Left renal pelvis (tissue), 4 donors: ENCODE measurements at places on chromosomes 7 and 10. TPM values are rescaled to one million over a fixed set of nuclear protein-coding genes. Genes with fewer than 3 reads are reported as not detected.

GRCh38 chr7:42247301-42247700 is 10.3 kb upstream of the GLI3 start:
- DNase-seq: no peak

DNA sequence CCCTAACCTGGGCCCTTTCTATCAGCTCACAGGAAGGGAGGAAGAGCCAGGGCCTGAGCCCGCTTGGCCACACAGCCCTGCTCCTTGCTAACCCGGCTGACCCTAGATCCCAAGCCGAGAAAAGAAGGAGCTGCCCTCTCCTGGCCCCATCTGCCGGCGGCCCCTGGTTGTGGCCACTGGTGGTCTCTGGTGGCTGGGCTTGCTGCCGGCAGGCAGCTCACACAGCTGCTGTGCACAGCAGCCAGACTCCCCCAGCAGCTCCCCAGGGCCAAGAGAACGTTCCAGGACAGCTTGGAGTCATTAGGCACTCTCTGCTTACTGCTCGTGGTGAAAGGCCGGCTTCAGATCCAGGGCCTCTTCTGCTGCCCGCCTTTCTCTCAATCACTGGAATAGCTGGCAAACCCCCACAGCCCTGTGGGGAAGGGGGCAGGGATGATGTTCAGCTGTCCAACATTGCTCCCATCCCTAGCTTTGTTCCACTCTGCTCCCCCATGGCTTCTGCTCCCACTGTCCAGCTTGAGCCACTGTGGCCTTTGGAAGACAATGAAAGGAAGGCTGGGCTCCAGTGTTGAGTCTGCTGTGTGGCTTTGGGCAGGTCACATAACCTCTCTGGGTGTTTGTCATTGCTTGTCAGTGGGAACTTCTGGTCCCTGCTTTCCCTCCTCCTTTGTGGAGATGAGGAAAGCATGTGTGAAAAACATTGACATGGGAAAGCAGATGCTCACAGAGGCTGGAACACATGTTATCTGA is 35.4 kb upstream of the COL13A1 start:
- no peak for DNase-seq

DNA sequence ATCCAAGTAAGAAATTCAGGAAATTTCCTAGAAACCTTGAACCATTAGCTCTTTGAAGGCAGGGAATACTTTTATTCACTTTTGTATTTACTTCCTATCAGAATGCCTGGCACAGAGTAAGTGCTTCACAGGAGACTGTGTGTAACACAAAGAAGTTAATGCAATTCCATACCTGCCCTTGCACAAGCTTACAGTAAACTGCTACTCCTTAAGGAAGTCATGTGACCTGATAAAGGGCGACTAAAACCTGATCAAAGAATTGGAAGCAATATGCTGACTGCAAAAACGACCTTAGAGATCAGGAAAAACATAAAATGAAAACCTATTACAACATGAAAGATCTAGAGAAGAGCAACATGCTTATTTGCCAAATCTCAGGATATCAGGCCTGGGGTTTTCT is 178.2 kb upstream of the HPS1 start:
- no peak for DNase-seq

DNA sequence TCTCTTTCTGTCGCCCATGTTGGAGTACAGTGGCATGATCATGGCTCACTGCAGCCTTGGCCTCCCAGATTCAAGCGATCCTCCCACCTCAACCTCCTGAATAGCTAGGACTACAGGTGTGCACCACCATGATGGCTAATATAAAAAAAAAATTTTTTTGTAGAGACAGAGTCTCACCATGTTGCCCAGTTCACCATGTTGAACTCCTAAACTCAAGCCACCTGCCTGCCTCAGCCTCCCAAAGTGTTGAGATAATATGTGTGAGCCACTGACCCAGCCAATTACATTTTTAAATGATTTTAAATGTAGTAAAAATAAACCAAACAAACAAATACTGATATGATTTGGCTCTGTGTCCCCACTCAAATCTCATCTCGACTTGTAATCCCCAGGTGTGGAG is 101.7 kb upstream of the LEP start:
- DNase-seq: no peak

GRCh38 chr10:77188000-77188395 is 449.6 kb downstream of the KCNMA1 start:
- no peak for DNase-seq

DNA sequence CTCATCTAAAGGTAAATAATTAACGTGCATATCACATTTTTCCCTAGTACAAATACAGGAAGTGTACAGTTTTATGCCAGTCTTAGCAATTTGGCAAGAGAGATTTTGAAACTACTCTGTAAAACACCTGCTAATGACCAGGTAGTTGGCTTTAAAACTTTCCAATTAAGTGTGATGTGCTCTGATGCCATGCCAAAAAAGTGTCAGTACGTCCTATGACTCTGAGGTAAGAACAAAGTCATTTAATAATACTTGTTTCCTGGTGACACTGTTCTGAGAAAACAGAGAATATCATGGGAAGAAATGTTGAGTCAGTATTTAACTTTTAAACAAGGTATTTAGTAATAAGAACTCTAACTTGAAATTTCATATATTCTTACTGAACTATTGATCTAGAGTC is 9.6 kb downstream of the PDZD8 start:
- no peak for DNase-seq

DNA sequence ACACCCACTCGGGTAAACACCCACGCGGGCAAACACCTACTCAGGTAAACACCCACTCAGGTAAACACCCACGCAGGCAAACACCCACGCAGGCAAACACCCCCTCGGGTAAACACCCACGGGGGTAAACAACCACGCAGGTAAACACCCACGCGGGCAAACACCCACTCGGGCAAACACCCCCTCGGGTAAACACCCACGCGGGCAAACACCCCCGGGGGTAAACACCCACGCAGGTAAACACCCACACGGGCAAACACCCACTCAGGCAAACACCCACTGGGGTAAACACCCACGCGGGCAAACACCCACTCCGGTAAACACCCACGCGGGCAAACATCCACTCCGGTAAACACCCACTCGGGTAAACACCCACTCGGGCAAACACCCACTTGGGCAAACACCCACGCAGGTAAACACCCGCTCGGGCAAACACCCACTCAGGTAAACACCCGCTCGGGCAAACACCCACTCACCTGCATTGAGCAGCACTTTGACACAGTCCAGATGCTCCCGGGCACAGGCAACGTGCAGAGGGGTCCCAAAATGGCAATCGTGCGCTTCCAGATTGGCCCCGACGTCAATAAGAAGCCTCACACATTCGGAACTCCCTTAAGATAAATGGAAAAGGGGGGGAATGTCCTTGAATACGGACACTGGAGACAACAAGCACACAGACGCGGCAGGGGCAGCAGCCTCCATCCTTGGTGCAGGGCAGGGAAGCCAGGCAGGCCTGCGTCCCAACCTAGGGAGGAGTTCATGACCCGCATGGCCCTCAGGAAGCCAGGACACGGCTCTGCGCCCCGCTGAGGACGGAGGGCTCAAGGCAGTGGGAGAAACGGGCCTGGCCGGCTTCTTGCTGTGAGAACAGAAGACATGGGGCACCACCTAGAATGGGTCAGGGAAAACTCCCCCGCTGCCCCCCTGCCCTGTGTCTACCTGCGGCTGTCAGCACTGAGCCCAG is 17.6 kb downstream of the ASB13 start:
- no peak for DNase-seq

The EVX1 gene
- not detected for polyA plus RNA-seq

The HOXA11 gene
- polyA plus RNA-seq: 44.2 TPM

The AMPH gene
- polyA plus RNA-seq: 18.0 TPM
